ENCODE measurements at places on chromosomes 7 and 10.

DNA sequence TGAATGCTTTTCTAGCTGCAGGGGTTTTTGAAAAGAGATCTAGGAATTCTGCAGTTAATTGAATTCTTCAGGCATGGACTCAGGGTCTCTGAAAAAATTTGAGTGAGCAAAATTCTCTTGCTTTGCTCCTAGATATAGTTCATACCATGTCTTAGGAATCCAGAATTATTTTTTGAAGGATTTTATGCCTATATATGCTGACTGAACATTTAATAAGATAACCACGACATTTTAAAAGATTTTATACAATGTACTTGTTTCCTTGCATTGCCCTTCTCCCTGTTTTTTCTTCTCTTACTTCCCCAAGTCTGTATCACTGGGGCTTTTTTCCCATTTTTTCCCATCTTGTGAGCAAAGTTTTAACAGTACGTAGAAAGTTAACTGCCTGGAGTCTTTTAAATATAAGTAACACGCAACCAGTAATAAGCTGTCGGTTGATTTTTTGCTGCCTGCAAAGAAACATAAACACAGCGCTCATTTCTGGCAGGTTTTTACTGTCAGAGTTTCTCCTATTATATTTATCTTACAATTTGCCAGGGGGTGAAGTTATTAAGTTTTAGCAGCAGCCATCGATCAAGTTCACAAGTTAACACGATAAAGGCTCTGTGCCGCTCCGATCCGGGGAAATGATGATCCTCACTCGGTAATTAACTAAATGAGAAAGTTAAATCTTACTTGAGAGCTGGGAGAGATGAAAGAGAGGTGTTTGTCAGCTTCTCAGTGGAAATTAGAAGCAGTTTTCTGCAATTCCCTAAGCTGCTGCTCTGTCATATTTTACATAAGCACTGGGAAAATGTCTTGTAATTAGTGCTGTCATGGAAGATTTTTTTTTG is 81.0 kb downstream of the POLL start:
- no peak for DNase-seq

DNA sequence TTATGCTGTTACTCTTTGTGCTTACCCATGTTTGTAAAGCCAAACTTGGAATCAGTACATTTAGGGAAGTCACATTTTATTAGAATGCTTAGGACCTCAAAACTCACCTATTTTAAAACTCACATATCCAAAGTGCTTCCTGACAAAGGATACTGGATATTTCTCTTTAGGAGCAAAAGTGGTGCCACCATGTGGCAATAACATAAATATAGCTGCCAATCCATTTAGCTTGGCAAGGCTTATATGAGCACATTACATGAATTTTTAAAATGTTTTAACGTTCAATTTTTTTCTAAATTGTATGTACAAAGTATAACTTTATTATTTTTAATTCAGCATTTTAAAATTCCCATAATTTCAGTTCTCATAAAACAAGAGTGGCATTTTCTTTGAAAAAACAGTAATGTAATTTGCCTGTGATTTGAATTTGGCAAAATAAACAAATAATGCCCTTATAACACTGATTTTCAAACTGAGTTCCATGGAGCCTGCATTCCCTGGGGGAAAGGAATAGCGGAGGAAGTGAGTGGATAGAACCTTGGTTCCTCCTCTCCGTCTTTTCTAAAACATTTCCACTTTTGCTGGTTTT is 75.4 kb downstream of the HDAC9 start:
- peak; percentile 34 for DNase-seq

- no peak for DNase-seq
Observed at GRCh38 chr10:49508654-49509053, 30.3 kb downstream of the ERCC6 start.

DNA sequence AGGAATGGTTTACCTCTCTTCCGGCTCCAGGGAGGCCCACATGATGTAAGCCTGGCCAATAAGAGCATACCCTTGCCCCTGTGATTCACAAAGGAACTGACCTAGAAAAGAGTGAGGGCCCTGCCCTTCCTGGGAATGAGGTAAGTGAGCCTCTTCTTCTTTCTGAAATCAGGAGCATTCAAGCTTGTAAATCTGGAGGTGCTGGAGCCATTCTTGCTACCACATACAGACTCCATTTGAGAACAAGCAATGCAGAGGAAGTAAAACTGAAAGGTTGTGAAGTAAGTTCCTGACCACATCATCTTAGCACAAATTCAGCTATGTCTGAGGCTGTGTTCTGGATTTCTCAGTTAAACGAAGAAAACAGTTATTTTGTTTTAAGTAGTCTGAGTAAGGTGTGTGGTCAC is 132.2 kb downstream of the CD36 start:
- DNase-seq: peak; percentile 58

GRCh38 chr10:102300278-102300843 is 55.0 kb downstream of the GBF1 start:
- DNase-seq: peak; percentile 19

DNA sequence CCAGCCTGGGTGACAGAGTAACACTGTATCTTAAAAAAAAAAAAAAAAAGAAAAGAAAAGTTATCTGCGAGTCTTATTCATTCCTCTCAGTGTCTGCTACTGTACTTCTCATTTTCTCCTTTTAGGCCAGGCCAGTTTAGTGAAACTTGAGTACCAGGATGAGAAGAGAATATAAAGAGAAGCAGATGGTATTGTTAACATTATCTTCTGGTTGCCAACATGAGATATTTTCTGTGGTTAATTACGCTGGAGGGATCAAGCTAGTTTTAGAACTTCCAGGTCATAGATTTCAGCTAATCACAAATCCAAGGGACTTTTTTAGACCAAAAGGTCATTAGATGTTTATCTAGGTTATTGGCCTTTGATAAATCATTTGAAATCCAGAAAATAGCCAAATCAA is 252.6 kb upstream of the SMIM30 start:
- DNase-seq: no peak

GRCh38 chr10:88256886-88257285 is 326.2 kb downstream of the RNLS start:
- DNase-seq: no peak

DNA sequence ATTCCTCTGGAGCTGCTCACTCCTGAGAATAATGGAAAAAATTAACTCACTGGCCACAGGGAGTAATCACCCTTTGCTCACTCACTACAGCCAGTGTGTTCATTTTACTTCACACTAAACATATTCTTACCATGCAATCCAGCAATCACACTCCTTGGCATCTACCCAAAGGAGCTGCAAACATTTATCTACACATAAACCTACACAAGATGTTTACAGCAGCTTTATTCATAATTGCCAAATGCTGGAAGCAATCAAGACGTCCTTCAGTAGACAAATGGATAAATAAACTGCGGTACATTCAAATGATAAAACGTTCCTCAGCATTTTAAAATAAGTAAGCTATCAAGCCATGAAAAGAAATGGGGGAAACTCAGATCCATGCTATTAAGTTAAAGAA is 34.2 kb upstream of the POM121L12 start:
- DNase-seq: no peak

DNA sequence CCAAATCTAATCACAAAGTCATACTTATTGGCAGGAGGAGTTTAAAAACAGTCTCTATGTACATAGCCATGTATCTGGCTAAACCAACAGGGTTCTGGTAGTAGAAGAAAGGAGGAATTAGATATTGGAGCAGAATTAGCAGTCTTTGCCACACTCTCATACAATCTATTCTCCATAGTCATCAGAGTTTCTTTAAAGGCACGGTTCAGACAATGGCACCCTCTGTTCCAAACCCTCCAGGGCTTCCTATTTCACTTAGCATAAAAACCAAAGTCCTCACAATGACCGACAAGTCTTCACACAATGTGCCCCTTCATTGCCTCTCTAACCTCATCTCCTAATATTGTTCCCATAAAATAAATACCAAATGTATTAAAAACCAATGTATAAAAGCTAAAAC is 12.7 kb downstream of the ZNF438 start:
- DNase-seq: no peak

GRCh38 chr7:24705461-24705954 is 51.8 kb downstream of the GSDME start:
- DNase-seq: peak; percentile 16

- no peak for DNase-seq
Observed at GRCh38 chr7:93955304-93955703, 33.8 kb downstream of the GNG11 start.

DNA sequence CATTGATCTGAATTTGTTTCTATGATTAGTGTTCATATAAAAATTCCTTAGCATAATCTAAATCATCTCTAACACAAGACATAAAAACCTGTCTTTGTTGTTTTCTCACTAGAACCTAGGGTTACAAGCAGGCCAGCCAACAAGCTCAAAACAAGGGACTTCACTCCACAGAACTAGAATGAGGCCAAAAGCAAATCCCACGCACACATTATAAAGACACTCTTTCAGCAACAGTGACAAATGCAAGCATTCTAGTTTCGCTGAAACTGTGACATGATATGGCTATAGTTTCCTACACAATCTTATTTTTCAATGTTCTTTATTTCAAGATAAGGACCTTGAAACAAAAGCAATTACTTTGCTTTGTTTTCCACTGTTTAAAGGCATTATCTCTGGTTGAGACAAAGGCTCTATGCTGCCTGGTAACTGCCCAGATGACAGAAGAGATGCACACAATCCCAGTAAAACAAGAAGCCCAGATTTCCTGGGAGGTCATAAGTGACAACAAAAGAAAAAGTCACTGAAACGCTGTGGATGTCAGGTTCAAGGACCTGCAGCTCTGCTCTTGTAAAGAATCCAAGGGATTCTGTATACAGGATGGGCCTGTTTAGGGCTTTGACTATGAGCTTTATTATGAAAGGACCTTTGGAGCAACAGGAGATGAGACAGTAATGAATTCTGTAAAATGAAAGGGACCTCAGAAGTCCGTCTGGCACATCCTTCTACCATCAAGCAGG is 105.3 kb downstream of the SORCS1 start:
- no peak for DNase-seq

GRCh38 chr10:25059990-25060389 is 43.6 kb downstream of the THNSL1 start:
- DNase-seq: no peak
